ENCODE measurements at places on chromosomes 7 and 10.
A peak's percentile ranks its signal among the peaks of the same experiment; 100 is the strongest.

DNA sequence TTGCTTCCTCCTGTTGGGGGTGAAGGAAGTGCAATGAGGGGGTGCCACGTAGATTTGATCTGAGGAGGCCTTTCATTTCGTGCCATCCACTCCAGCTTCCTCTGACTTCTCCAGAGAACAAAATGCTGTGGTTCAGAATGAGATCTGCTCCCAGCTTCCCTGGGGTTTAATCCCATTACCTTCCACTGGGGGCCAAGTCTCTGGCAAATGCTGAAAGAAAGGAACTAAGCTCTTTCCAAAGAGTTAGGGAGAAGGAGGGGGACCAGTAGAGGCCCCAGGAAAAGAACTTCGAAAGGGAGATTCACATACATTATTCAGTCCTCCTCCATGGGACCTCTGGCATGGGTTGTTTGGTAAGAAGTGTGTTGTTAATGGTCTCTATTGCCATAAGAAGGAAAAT, 727.0 kb downstream of the TYW1 start:
- DNase-seq: no peak

- no peak for DNase-seq
Observed at GRCh38 chr10:34999532-34999931, 90.6 kb downstream of the CUL2 start.

DNA sequence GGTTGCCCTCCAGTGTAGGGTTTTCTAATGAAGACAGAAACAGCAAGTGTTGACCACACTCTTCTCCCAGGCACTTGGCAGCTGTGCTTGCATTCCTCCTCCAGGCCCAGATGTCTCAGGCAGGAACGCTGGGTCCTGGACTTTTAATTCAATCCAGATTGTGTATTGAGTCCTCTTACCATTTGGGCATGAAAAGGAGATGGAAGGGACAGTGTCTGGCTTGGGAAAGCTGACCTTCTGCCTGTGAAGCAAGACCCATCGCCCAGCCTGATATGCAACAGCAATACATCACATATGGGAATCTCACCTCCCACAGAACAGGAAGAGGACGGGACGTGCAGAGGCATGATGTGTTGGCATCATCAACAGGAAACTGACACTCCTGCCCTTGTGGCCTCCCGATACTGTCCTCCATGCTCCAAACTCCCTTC, 174.4 kb upstream of the LYZL2 start:
- DNase-seq: no peak

DNA sequence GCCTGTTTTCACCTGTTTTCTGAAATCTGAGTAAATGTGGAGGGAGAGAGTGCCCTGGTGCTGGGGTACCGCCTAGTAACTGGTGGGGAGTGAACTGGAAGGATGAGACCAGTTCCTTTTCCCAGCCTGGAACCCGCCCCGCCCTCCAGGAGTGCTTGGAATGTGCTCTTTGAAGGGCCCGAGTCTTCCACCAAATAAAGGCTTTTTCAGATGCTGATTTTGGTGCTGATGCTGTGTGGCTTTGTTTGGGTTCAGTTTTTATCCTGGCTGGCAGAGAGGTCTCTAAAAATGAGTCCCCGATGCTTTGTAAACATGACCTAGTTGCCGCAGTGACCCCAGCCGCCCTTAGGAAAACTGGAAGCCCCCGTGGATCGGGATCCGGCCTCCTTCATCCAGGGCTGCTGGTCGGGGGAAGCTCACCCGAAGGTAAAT, 25.9 kb downstream of the FOXK1 start:
- no peak for DNase-seq

DNA sequence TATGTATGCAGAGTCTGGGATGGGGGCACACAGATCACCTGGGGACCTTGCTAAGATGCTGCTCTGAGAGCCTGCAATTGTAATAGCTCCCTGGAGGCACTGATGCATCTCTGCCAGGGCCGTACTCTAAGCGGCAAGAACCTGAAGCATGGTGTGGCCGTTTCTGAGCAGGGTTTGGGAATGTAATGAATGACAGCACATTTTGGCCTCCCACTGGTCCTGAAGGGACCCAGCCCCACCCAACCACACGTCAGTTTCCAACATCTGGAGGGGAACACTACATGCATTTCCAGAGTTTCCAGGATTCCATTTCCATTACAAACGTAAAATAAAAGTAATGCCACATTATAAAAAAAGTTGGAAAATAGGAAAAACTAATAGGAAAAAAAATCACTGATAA, 14.0 kb downstream of the ZCCHC24 start:
- no peak for DNase-seq

- DNase-seq: no peak
Observed at GRCh38 chr10:30072068-30072467, 12.7 kb upstream of the JCAD start.

DNA sequence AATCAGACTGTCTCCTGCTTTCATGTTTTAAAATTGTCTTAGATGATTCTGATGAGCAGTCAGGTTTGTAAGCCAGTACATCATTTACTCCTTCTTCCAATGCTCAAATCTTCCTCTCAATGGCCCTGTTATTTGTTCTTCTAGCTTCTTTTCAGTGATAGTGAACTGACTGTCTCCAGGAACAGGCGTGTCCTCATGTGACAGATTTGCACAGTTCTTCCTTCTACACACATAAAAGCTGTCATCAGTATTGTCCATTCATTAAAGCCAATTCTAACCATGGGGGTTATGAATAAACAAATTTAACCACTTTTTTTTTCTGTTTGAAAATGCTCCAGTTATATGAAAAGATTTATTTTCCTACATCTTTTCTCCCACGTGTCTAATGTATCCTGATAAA, 308.7 kb upstream of the SORCS1 start:
- DNase-seq: no peak

- DNase-seq: no peak
Observed at GRCh38 chr7:553636-554111, 34.0 kb upstream of the PDGFA start.

DNA sequence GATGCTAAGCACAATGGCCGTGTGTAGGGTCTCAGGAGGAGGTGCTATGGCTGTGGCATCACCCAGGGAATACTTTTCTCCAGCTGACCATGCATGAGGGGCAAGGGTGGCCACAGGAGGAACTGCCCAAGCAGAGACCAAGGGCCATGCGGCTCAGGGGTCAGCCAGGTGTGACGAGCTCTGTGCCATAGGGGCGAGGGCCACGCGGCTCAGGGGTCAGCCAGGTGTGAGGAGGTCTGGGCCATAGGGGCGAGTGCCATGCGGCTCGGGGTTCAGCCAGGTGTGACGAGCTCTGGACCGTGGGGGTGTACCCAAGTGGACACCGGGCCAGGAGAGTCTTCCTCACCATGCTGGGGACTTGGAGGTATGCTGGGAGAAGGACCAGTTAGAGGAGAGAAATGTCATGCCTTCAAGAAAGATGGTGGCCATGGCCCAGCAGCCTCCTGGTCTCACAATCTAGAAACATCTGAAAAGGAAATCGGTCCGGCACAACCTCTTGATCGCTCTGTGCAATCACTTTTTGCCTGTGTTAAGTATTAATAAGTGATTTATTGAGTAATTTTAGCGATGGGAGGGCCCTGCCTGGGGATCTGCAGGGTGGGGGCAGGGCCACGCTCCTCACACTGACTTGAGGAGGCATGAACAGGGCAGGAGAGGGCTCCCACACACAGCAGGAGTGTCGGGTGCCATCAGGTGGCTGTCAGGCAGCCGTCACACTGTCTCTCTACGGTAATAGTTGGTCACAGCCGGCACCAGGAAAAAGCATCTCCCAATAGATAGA, 265.0 kb downstream of the ADARB2 start:
- no peak for DNase-seq

- DNase-seq: no peak
Observed at GRCh38 chr7:14773729-14774271, 128.8 kb downstream of the DGKB start.

DNA sequence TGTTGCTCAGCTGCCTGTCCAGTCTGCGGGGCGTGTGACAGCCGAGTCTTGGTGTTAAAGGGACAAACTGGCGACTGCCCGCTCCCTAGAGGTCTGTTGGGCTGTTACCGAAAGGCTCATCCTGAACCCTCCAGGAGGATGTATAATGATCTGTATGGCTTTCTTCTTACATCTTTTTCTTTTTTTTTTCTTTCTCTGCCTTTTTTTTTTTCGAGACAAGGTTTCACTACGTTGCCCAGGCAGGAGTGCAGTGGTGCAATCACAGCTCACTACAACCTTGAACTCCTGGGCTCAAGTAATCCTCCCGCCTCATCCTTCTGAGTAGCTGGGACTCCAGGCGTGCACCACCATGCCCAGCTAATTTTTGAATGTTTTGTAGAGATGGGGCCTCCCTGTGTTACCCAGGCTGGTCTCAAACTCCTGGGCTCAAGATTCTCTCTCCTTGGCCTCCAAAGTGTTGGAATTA, 857 bp downstream of the INTS15 start:
- peak; percentile 21 for DNase-seq

DNA sequence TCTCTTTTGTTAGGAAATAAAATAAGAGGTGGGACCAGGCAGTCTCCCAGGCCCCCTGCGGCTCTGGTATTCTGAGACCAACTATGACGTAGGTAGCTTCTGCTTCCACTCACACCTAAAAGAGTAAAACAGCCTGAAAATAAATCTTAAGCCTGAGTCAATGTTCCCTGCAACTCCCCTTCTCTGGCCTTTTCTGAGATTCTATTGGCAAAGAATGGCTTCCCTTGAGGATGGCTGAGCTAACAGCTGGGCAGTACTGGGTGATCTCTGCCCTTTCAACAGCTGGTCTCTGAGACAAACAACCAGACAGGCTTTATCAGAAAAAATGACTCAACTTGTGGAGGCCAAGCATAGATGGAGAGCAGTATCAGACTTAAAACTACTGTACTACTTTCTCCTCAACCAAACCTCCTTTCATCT, 58.7 kb downstream of the CREB3L2 start:
- DNase-seq: no peak

DNA sequence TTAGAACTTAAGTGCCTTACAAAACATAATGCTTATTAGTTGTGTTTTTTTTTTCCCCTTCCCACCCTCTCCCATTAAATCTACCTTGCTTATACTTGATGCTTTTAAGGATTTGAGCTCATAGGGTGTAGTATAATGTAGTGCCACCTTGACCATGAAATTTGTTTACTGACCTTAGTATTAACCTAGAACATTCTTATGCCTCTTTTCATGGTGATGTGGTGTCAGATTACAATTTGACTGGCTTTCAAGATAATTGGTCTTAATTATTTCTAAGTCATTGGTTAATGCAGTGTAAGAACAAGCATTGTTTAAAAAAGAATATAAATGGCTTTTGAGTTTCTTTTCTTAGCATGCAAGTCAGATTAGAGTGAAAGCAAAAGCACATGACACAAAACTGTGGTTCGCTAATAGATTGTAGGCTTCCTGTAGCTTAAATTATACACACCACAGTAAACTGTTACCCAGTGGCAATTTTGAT, 61.8 kb downstream of the ADD3 start:
- DNase-seq: no peak

DNA sequence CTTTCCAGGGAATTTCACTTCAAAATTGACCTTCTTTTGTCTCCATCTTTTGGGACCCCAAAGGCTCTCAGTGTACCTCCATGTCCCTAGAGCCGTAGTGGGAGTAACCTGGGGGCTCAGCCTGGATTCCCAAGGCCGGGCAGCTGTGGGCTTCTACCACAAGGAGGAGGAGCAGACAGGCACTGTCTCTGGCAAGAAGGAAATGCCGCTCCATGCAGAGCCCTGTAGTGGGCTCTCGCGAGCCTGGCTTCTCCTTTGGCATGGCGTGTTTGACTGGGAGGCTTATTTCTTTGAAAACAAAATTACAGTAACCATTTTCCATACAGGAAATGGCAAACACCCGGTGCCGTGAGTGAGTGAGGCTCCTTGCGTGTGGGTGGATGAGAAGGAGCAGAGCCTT, 76.8 kb upstream of the FAM180A start:
- no peak for DNase-seq

DNA sequence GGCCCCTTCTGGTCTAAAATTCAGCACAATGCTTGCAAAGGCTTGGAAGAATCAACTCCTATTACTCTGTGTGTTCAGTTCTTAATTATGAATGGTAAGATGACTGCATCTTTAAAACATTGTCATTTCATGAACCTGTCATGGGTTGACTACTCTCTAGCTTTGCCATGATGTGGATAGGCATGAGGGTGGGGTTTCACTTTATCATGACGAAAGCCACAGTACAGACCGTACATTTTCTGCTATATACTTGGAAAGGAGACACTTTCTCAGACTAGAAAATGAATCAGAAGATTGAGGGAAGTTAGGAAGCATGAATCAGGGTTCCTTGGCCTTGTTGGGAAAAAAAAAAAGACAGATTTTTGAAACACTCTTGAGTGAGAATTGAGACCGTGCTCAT, 19.7 kb upstream of the MSRB2 start:
- DNase-seq: no peak

DNA sequence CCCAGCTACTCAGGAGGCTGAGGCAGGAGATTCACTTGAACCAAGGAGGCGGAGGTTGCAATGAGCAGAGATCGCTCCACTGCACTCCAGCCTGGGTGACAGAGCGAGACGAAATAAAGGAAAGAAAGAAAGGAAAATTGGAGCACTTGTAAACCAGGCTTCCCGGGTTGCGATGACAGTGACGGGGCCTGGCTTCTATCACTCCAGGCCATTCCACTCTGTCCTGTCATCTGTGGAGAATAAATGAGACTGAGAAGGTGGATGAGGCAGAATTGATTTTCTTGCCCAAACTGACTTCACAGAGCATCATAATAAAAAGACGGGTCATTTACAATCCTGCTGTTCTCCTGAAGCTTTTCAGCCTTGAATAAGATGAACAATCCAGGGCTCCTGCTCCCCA, 12.1 kb upstream of the KPNA7 start:
- DNase-seq: no peak

DNA sequence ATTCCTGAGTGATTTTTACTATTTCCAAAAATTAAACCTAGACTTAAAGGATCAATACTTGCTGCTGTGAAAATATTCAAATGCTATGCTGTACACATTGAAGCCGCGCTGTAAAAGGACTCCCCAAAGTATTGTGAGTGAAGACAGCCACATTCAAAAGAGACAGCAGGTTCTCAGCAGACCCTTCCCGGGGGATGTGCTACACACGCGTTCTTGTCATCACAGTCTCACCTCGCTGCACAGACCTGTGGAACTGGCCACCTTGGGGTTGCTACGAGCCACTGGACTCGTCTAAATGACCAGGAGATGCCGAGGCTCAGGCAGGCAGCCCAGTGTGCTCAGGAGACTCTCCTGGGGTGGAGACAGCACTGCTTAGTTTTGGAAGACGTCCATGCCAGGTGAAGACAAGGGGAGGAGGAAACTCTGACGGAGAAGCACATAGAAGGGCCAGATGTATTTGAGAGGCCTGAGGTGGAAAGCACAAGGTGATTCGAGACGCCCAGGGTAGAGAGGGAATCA, 367.7 kb upstream of the SHH start:
- no peak for DNase-seq

- no peak for DNase-seq
Observed at GRCh38 chr10:72355214-72355555, 466 bp upstream of the DNAJB12 start.

- no peak for DNase-seq
Observed at GRCh38 chr7:158404031-158404761, 183.4 kb downstream of the PTPRN2 start.

Data from AML-193 (cell line).